ENCODE measurements at places on chromosomes 13 and 19.
A peak's percentile ranks its signal among the peaks of the same experiment; 100 is the strongest.

GRCh38 chr19:518598-519231 lies 11.4 kb downstream of the TPGS1 start:
- DNase-seq, result no peak

DNA sequence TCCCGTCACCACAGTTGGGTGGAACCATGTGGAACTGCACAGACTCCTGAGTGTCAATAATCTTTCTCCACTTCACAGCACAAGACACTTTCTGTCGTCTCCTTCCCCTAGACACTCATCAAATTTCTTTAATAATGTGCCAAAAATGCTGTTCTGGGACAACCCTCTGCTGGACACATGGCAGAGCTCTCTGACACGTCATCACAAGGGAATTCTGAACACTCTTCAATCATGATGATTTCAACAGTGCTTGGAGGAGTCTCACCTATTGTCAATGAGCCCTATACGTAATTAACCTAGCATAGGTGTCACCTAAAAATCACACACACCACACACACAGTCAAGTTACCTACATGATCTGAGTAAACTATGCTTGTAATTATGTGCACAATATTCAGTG lies 141.3 kb downstream of the STOML3 start:
- no peak for DNase-seq

DNA sequence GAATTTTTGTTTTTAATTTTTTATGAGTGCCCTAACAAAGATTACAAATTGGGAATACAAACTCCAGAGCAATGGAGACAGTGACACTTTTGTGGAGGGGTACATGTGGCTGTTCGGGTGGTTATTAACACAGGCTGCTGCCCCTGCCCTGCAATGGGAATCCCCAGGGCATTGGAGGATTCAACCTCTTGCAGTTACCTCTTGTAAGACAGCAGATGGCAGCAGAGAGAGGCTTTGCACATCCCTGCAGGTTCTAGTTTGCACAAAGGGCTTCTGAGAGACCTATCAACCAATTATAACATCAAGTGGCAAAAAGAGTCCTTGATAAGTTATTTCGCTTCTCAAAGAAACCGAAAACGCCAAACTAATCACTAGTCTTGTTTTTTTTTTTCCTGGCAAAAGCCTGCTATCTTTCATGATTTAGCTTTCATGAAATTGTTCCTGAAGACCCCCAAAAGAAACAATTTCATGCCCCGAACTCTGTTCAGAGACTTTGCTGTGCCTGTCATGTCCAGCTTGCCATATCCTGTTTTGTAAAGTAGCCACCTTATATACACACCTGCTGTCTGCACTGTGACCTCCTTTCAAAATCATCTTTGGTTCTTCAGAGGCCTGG lies 10.4 kb downstream of the GJB2 start:
- DNase-seq, result peak; percentile 37

DNA sequence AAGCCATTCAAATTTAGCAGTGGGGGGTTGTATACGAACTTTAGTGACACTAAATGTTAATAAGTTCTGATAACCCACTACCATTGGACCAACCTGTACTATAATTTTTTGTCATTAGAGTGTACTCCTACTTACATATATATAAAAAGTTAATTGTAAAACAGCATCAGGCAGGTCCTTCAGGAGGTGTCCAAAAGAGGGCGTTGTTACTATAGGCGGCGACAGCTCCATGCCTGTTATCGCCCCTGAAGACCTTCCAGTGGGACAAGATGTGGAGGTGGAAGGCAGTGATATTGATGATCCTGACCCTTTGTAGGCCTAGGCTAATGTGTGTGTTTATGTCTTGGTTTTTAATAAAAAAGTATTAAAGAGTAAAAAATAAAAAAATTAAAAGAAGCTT lies 27.5 kb downstream of the SPRYD7 start:
- no peak for DNase-seq

DNA sequence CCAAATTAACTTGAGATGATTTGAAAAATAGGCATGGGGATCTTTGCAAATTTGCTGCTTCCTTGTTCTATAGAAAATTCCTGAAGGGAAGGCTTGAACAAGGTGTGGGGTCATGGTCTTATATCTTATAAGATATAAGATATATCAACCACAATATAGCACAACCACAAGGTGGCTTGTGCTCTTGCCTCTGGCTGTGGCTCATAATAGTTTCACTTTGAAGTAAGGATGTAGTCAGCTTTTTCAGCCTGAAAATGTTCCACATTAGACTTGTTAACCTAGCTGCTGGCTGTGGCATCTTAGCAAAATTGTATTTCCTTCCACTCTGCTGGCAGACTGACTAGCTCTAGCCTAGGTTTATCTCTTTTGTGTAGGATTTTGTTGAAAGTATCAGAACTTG lies 169.7 kb downstream of the KLF5 start:
- DNase-seq, result peak; percentile 16

- DNase-seq, result no peak
Measured at GRCh38 chr13:56700324-56700723, 440.4 kb upstream of the PRR20A start.

DNA sequence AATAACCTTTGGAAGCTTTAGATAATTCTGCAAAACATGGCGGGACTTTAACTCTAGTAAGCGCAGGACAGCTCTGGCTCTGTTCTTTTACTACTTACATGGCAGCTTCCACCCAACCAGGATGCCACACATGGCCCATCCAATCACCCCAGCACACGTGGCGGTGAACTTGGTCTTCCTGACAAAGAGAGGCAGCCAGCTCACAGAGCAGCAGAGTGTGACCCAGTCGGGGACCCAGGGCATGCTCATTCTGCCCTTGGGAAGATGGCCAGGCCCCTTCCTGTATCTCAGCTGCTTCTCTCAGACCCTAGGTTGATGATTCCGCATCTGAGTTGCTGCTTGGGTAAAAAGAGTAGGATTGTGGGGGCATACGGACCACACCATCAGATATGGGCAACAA lies 172.1 kb downstream of the USP12 start:
- no peak for DNase-seq

- DNase-seq, result no peak
Measured at GRCh38 chr19:53876651-53877224, 5.3 kb upstream of the PRKCG start.

- no peak for DNase-seq
Measured at GRCh38 chr13:26562512-26562890, 5.0 kb downstream of the WASF3 start.

DNA sequence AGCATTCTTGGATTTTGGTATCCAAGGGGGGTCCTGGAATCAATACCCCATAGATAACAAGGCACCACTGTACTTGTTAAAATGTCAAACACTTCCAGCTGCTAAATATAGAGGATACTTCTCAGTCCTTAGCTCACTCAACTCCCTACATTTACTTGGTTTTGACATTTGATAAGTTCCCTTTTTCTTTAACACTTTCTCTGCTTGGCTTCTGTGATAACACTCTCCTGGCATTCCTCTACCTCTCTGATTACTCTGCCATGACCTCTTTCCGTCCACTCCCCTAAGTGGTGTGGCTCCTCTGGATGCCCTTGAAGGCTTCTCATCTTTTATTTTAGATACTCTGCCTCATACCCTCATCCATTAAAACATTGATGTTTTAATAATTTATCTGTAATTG lies 65.2 kb downstream of the MICU2 start:
- no peak for DNase-seq

DNA sequence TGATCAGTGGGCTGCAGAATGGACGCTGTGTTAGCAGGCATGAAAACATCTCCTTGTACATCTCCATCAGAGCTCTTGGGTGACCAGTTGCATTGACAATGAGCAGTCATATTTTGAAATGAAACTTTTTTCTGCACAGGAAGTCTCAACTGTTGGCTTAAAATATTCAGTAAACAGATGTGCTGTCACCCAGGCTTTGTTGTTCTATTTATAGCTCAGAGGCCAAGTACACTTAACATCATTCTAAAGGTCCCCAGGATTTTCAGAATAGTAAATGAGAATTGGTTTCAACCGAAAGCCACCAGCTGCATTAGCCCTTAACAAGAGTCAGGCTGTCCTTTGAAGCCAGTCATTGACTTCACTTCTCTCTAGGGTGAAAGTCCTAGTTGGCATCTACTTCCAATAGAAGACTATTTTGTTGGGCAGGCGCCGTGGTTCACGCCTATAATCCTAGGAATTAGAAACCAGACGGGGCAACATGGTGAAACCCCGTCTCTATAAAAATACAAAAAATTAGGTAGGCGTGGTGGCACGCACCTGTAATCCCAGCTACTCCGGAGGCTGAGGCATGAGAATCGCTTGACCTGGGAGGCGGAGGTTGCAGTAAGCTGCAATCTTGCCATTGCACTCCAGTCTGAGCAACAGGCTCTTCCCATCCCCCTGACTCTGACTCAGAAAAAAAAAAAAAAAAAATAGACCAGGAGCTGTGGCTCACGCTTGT lies 7.9 kb upstream of the PDE4A start:
- DNase-seq, result peak; percentile 59

GRCh38 chr19:17460372-17461230 lies at the start of gene NXNL1:
TSS of gene NXNL1 (minus strand) at chr19:17460926. CDS start at chr19:17460869, 57 bp downstream.
- DNase-seq, result no peak

DNA sequence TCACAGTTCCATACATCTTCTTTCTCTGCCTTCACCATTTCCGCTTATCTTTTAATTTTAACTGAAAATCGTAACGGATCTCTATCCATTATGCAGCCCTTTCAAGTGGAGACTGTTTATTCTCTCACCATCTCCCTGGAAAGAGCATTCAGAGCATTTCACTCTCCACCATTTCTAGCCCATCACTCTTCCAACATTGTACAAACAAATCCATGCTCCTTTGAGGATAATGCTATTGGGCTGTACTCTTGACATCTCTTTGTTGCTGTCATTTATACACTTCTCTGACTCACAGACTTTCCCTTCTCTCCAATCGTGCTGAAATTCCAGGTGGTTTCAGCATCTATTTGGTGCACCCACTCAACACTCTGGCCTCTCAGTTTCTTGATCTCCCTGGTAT lies 71.4 kb downstream of the NAA16 start:
- DNase-seq, result no peak

GRCh38 chr19:12155324-12155860 lies 1.1 kb downstream of the ZNF625 start:
- no peak for DNase-seq

DNA sequence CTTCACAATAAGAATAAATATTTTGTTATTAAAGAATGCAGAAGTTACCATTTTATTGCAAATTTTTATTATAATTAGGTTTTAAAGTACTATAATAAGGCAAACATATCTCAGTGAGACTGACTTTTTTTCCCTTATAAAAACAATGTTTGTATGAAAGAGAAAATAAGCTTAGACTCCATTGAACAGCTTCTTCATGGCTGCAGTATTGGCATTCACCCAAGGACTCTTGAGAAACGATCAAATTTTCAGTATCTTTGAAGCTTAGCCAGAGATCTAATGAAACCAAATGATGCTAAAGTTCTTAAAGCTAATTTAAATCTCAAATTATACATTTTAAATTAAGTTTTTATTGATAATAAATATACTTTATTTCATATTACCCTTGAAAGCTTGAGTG lies 128.3 kb downstream of the GGACT start:
- DNase-seq, result no peak

- DNase-seq, result no peak
Measured at GRCh38 chr19:34236035-34236987, 18.0 kb upstream of the GARRE1 start.

- no peak for DNase-seq
Measured at GRCh38 chr13:69737129-69737935, 370.3 kb upstream of the ATXN8OS start.

GRCh38 chr13:37707739-37708500 lies 109.4 kb upstream of the POSTN start:
- DNase-seq, result no peak

DNA sequence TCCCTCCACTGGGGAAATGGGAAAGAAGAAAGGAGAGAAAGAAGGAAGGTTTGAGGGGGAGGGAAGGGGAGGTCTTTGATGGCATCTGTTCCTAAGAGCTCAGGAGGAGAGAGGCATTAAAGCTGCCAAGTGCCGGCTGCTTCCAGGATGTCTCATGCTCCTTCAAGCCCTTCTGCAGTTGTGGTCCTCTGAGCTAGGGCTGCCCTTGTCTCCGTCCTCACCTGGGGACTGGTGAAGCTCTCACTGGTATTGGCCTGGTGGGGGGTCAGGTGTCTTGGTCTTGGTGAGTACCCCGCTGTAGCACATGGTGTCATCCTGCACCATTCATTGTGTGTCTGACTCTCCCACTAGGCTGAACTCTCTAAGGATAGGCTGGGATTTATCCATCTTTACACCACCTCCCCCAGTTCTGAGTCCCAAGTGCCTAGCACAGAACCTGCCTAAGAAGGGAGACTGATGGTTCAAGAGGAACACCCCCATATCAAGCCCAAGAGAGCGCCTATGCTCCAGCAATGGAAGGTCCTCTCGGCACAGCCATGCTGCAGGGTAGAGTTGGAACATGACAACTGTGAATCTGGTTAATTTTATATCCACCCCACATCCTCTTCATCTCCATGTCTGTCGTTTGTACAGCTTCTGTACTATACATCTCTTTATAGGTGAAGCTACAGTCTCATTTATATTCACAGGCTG lies 83.7 kb downstream of the AKAP11 start:
- no peak for DNase-seq

- DNase-seq, result no peak
Measured at GRCh38 chr19:46744005-46744691, 1.7 kb upstream of the FKRP start.

GRCh38 chr13:98315902-98316301 lies 138.8 kb upstream of the RNF113B start:
- no peak for DNase-seq

DNA sequence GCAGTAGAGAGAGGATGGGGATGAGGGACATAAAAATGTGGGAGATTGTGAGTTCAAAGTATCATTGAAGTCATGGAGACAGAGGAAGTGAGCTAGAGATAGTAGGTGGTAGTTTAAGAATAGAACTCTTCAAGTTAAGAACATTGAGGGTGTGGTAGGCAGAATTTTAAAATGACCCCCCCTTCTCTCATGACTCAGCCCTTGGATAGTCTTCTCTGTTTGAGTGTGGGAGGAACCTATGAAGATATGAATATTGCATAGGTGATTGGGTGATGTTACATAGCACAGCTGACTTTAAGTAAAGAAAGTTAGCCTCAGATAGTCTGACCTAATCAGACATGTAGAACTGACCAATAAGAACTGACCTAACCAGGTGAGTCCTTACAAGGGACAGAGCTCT lies 418.6 kb downstream of the FOXO1 start:
- DNase-seq, result no peak

- DNase-seq, result peak; percentile 33
Measured at GRCh38 chr13:24127116-24127631, 33.3 kb upstream of the SPATA13 start.

DNA sequence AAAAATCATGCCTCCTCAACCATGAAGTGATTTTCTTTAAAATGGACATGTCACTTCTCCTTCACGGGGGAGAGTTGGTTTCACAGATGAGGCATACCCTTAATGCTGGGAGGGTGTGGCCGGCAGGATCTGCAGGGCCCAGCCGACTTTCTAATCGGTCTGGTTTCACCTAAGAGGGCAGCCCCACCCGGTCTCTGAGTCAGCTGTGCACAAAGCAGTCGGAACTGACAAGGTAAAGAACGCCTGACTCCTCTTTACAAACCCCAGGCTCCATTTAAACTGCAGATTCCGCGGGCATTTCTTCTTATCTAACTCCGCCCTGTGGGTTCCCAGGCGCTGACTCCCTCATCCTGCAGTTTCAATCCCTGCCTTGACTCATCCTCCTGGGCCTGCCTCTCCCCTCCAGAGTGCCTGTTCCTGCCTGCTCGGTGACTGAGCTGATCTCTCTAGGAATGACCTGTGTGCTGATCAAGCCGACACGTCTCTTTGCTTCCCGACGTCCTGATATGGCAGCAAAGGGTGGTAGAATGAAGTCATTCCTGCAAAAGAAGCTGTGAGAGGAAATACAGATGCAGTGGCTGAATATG lies 63.4 kb downstream of the EFNB2 start:
- DNase-seq, result no peak
